Activated CD8-positive, alpha-beta memory T cell treated with anti-CD3 and anti-CD28 coated beads for 1 hour (primary cell): ENCODE measurements at places on chromosomes 1 and 21.

DNA sequence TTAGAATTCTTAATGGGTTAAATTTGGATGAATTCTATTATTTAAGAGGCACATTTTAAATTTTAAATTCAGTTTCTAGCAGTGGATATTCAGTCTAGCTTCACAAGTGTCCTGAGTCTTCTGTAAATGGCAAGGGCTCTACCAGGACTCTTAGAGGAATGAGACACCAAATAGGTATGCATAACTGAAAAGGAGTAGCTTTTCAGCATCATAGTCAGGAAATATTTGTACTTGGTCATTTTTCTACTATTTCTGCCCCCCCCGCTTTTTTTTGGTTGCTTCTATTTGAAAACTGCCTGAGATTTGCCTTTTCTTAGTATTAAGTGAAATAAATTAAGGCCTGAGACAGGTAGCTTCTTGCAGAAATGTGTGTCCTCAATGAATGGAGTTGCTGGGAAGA lies 80.2 kb downstream of the MAST2 start:
- no peak for DNase-seq

DNA sequence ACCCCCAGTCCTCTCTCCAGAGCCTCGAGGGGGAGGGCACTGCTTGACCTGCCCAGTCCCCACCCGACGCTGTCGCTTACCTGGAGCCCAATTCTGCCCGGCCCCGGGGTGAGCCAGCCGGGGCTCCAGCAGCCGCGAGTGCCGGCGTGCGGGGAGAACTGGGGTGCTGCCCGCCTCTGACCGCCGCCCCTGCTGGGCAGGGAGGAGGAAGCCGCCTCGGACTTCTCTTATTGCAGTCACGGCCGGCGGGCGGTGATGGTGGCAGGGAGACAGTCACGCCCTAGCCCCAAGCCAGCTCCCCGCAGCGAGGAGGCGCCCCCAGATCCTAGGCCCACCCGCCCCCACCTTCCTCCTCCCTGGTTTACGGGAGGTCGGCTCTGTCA lies at the start of gene FGR:
FGR (minus strand) TSS at position 201 of the 383 bp plus-strand sequence. CDS start 11,269 bp downstream, outside the sequence.
- no peak for DNase-seq

DNA sequence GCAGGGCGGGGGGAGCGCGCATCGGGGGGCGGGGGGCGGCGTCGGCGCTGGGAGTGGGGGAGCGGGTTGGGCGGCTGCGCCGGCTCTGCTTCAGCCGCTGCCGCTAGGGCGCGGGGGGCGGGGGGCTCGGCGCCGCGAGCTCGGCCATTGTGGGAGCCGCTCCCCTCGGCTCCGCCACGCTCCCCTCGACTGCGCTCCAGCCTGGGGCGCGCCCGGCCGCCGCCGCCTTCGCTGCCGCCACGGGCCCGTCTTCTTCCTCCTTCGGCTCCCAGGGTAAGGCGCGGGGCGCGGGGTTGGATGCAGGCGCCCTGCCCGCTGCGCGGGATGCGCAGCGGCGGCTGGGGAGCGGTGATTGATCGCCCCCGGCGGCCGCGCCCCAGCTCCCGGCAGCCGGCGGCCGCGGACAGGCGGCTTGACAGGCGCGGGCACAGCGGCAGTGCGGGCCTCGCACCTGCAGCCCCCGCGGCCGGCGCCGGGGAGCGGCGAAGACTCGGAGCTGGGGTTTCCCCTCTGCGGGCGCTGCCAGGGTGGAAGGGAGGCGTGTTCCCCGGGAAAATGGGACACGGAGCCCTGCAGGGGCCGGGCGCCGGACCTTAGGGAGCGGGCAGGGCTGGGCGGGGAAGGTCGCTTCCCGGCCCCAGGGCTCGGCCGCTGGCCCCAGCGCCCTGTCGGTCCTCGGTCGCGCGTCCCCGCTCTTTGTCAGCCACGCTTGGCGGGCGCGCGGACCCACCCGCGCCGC lies 55.3 kb downstream of the NDUFS5 start:
- no peak for DNase-seq

DNA sequence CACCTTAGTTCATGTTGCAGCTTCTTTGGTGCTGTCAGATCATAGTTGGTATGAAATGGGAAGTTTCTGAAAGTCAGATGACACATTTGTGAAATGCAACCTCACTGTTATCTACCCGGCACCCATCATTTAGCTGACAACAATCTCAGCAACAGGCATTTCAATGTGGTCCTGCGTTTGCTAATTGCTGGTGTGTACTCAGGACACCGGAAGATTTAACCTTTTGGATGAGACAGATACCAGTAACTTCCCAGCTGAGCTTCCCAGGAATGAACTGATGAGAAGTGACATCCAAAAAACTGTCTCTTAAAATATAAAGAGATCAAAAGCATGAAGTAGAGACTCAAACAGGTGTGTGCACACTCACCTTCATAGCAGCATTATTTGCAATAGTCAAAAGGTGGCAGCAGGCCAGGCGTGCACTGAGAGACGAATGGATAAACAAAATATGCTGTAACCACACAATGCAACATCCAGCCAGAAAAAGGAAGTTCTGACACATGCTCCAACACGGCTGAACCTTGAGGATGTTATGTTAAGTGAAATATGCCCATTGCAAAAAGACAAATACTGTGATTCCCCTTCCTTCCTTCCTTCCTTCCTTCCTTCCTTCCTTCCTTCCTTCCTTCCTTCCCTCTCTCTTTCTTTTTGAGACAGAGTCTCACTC lies 7.9 kb upstream of the CLDN14 start:
- no peak for DNase-seq

- no peak for DNase-seq
Observed at GRCh38 chr1:181128592-181129497, 40.3 kb downstream of the IER5 start.

- no peak for DNase-seq
Observed at GRCh38 chr1:62448221-62448933, 11.5 kb downstream of the USP1 start.

DNA sequence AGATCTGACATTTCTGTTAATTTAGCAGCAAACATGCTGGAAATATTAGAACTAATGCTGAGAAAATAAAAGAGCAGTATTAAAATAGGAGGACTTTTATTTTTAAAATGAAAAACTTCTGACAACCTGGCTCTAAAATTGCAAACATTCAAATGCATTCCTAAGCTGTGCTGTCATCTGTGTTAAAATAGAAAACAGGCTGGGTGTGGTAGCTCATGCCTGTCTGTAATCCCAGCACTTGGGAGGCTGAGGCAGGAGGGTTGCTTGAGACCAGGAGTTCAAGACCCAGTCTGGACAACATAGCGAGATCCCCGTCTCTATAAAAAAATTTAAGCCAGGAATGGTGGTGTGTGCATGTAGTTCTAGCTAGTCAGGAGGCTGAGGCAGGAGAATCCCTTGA lies 44.6 kb downstream of the MIGA1 start:
- no peak for DNase-seq

DNA sequence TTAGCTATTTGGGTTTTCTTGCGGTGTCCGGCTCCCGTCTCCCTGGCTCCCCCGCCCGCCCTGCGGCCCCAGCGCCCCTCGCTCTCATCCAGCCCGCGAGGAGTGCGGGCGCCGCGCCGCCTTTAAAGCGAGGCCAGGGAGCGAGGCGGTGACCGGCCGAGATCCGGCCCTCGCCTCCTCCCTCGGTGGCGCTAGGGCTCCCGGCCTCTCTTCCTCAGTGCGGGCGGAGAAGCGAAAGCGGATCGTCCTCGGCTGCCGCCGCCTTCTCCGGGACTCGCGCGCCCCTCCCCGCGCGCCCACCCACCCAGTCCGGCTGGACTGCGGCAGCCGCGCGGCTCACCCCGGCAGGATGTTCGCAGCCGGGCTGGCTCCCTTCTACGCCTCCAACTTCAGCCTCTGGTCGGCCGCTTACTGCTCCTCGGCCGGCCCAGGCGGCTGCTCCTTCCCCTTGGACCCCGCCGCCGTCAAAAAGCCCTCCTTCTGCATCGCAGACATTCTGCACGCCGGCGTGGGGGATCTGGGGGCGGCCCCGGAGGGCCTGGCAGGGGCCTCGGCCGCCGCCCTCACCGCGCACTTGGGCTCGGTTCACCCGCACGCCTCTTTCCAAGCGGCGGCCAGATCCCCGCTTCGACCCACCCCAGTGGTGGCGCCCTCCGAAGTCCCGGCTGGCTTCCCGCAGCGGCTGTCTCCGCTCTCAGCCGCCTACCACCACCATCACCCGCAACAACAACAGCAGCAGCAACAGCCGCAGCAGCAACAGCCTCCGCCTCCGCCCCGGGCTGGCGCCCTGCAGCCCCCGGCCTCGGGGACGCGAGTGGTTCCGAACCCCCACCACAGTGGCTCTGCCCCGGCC lies 492 bp downstream of the HLX start:
- DNase-seq, result no peak

DNA sequence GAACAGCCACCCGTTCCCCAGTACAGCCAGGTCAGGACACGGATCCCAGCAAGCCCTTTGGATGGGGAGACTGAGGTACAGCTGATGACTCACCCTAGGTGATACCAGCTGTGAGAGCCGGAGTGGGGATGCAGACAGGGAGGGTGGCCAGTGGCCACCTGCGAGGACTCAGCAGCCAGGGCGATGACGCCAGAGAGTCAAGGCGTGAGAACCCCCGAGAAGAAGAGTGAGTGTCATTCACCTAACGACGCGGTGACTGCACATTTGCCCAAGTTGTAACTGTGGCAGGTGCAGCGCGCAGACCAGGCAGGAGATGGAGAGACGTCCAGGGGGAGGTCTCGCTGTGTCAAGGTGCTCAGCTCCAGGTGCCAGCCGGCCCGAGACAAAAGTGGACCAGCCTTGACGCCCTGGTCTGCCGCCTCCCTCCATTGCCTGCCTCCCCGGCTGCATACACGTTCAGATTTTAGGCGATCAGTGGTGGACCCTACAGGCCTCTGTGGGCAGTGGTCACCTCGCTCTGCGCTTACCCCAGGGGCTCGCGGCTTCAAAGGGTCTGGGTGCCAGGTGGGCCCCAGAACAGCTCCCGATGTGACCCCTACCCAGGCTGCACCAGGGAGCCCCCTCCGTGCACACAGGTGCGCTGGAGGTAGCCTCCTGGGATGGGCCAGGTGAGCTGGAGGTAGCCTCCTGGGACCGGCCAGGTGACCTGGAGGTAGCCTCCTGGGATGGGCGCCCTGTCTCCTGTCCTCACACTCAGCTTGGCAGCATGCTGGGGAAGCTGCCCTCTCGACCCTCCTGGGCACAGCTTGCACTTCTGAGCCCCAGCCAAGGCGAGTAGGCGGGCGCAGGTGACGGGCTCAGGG lies 11.9 kb downstream of the LRRC3 start:
- no peak for DNase-seq
